ENCODE measurements at places on chromosomes 6 and 20. TPM values are rescaled to one million over a fixed set of nuclear protein-coding genes. Genes with fewer than 3 reads are reported as not detected.

GRCh38 chr6:13513626-13514502, 26.5 kb upstream of the GFOD1 start:
- no peak for DNase-seq

DNA sequence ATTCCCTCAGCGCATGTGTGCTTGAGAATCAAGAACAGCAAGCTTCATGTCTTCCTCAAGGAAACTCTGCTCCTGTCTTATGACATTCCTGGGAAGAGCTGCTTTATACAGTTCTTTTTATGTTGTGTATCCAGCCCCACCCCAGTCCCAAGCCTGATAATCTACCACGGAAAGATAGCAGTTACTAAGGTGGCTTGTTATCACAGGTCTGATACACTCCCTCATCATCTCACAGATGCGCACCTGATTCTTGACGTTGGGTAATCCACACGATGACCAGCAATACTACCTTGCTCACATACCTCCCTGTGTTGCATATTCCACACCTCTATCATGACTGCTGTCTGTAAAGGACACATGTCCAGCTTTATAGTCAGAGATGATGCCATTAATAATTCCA, 3.2 kb downstream of the NHLRC1 start:
- no peak for DNase-seq

DNA sequence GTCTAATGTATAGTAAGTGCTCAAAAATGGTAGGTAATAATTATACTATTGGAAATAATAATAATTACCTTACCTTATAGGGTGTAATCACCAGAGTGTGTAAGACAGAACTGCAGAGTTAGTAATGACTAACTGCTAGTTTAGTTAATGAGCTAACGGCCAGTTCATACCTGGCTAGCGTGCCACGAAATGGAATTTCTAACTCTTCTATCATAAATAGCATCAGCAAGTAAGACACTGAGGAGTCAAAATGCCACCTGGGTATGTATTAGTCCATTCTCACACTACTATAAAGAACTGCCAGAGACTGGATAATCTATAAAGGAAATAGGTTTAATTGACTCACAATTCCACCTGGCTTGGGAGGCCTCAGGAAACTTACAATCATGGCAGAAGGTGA, 63.4 kb upstream of the CEP85L start:
- no peak for DNase-seq

DNA sequence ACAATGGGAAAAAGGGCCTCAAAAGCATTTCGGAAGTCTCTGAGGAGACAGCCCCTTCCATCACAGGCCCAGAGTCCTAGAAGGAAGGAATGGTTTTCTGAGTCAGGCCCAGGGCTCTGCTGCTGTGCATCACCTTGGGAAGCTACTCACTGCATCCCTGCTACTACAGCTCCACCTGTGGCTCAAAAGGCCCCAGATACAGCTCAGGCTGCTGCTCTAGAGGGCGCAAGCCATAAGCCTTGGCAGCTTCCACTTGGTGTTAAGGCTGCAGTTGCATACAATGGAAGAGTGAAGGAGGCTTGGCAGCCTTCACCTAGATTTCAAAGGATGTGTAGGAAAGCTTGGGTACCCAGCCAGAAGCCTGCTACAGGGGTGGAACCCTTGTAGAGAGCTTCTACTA, 54.8 kb downstream of the MEI4 start:
- no peak for DNase-seq

The FAM83D gene
- total RNA-seq = 5.8 TPM

GRCh38 chr20:39631557-39631956, 669.4 kb downstream of the DHX35 start:
- DNase-seq = no peak

DNA sequence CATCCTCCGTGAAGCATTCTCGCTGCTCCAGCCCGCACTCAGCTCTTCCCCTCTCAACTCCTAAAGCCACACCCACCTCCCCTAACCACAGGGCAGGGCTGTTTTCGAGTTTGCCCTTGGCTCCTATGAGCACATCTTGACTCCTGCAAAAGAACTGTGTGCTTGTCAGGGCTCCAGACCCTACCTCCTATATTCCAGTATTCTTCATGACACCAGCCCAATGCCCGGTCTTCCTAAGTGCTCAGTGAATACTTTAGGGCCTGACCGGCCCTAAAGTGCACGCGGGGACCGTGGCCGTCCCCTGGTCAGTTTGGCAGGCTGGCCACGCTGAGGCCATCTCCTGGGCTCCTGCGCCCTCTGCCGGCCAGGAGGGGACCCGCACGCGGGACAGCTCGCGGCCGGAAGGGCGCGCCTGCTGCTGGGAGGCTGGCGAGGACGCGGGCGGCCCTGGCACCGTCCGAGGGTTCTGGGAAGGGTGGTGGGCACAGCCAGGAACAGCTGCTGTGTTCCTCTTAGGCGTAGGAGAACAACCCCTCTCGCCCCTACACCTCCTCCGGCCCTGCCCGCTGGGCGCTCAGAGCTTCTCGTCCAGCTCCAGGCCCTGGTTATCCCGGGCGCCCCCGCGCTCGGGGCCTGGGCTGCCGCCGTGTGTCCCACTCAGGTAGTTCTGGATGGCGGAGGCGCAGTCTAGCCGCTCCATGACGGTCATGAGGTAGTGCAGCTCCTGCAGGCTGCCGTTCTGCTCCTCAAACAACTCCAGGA, 11.0 kb downstream of the UNC5CL start:
- DNase-seq = peak; percentile 60
